ENCODE measurements at places on chromosomes 7 and 10. TPM values are rescaled to one million over a fixed set of nuclear protein-coding genes. Genes with fewer than 3 reads are reported as not detected.

Gene AOC1
- not detected for total RNA-seq

Gene SLC16A9
- 0.07 TPM for total RNA-seq

Gene RUFY2
- total RNA-seq = 8.9 TPM

Gene CREB3L2
- total RNA-seq = 39.4 TPM

Gene SLC26A4
- 0.12 TPM for total RNA-seq

Gene GPR146
- 2.1 TPM for total RNA-seq

Gene PHYHIPL
- 0.54 TPM for total RNA-seq

Gene GIMAP6
- not detected for total RNA-seq

Gene ABHD11
- total RNA-seq = 28.1 TPM

Gene CCDC172
- total RNA-seq = not detected

Gene CFAP46
- total RNA-seq = 1.7 TPM

Gene PIK3CG
- not detected for total RNA-seq

Gene SEMA3C
- total RNA-seq = 76.0 TPM

Gene NPFFR1
- 0.01 TPM for total RNA-seq

Gene SPDYE18
- total RNA-seq = 0.23 TPM

Gene ECHDC3
- 9.0 TPM for total RNA-seq

Gene ASB4
- total RNA-seq = 0.15 TPM

Gene COL28A1
- total RNA-seq = 0.91 TPM

Gene BNIP3
- 40.9 TPM for total RNA-seq

Gene PILRA
- total RNA-seq = 3.4 TPM

Gene GJD4
- total RNA-seq = not detected

Gene HYAL4
- not detected for total RNA-seq

Data from A549 treated with DMSO at 1 μM for 4 hours (cell line).